Stimulated activated CD8-positive, alpha-beta memory T cell treated with anti-CD3 and anti-CD28 coated beads, Interleukin-2, amount 100 ng/mL, for 48 hours (primary cell): ENCODE measurements at places on chromosomes 3 and 15.

DNA sequence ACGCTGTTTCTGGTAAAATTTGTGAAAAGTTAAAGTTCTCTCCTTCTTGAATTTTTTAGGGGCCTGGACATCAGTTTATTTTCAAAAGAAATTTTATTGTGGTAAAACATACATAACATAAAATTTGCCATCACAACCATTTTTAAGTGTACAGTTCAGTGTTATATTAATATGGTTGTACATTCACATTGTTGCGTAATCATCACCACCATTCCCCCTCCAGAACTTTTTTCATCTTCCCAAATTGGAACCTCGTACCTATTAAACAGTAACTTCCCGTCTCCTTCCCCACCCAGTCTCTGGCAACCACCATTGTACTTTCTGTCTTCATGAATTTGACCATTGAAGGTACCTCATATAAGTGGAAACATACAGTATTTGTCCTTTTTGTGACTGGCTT is 23.0 kb upstream of the XRN1 start:
- DNase-seq, result no peak

DNA sequence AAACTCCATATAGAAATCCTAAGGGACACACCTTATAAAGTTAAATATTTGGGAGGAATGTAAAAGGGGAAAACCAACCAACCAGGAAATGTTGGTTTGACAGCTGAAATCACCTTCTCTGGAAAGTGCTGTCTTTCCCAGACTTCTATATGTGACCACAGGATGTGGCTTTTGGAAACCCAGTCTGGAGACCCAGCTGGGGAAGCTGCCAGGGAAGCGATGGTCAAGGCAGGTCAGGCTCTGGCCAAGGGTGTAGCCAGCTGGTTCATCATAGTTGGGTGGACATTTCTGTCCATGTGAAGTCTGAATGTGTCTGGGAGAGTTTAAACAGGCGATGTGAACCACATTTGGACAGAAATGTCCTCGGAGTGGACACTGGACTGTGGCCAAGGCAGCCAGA is 73.9 kb downstream of the ARNT2 start:
- no peak for DNase-seq

DNA sequence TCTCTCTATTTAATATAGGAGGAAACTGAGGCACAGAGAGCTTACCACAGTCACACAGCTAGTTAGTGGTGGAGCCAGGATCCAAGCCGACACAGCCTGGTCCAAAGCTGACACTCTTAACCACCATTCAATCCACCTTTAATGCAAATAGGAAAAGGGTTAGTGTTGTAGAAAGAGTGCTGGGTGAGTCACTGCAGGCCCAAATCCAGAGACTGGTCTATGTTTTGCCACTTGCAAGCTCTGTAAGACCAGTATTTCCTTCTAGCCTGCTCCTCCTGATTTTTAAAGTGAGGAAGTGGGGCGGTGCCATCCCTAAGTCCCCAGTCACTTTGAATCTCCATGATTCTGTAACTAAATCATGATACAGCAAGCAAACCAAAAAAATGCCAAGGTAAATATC is 111.0 kb downstream of the MECOM start:
- no peak for DNase-seq

DNA sequence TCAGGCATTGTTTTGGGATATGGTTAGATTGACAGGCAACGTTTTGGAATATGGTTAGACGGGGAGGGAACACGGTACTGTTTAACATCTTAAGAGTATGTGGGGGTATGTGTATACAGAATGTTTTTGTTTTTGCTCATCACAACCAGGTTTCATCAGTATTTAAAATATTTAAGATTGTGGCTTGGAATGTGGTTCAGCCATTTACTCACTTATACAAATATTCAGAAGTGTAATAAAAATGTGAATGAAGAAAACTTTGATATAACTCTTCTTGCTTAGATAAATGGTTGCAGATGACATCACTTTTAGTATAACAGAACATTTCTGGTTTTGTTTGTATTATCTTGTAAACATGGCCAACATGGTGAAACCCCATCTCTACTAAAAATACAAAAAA is 3.9 kb upstream of the PAK2 start:
- DNase-seq, result no peak

DNA sequence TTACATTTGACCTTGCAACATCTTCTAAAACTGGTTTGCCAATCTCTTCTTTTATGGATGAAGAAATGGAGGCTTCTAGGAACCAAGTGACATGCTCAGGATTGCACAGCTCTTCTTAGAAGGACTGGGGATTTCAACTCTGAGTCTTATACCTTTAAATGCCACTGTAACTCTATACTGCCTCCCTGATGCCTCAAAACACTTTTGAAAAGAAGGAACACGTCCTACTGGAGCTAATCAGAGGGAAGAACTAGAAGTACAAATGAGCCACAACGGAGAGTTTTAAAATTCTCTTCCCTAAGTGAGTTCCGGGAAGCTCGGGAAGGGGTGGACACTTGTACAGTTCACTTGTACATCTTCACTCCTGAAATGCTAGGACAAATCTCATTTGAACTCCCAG is 949 bp upstream of the MITF start:
- DNase-seq, result no peak

DNA sequence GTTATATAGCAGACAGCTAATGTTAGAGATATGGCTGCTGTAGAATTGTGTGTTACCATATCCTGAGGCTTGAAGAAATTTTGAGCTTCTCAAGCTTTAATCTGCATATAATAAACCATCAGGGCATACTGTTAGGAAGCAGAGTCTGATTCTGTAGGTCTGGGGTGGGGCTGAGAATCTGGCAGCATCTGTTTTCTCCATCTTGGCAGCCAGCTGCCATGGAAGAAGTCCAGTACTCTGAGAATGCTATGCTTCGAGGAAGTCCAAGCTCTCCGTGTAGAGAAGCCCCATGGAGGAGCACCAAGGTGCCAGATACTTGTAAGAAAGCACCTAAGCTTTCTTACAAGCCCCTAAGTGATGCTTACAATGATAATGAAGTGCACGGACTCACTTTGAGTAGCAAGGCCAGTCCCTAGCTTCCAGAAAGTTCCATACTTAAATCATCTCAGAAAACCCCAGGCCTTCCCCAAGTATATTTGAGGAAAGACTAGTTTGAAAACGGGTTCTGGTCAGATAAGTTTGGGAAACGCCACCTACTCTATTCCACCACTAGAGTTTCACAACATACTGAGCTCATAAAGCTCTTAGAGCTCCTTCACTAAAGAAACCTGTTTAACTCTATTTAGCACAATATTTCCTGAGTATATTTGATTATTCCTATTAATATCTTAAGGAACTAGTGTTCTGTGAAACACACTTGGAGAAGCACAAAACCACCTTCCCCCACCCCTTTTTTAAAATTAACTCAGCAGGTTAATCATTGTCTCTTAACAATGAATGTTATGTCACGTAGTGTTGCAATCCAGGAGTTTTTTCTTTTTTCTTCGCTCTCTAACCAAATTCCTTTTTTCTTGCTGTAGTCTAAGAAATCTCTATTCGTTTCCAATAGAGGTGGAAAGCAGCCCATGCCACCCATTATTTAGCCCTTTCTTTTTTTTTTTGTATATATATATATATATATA is 59.9 kb upstream of the RASGRP1 start:
- DNase-seq, result no peak

DNA sequence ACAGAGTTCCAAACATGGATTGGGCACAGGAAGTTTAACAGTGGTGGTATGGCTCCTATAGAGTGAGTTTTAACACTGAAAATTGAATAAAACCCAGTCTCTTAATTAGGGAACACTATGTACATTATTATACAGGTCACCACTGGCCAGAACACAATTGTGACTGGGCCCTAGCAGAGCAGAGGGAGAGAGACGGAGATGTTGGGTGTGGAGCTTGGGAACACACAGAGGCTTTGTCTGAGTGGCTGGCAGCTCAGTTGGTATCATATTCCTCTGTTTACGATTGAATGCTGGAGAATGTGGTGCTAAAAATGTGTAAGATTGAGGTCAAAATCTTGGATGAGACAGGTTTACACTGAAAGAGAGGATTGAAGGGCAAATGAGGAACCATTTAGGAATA is 6.8 kb upstream of the MOBP start:
- DNase-seq, result no peak

DNA sequence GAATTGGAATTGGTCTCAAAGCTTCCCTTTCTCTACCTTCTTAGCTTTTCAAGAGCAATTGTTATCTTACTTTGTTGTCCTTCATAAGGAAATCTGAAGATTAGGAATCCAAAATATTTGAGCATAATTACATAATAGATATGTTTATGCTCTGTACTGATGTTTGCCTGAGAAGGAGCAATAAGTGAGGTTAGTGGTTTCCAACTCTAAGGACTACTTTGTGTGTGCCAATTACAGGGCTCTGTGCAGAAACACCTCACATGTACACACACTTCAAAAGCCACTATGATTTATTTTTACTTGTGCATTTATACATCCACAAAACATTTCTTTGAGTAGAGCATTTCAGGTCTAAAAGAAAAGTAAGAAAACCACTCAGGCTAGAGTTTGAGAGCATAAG is 49.9 kb downstream of the MME start:
- no peak for DNase-seq

GRCh38 chr3:141355242-141355641 is 13.1 kb upstream of the ZBTB38 start:
- no peak for DNase-seq

- no peak for DNase-seq
These were observed 381.9 kb downstream of the ERC2 start for GRCh38 chr3:56086355-56086754.

GRCh38 chr3:132084982-132085381 is 50.2 kb upstream of the CPNE4 start:
- DNase-seq, result no peak

GRCh38 chr3:128322030-128323022 is 144.4 kb downstream of the DNAJB8 start:
- DNase-seq, result peak; percentile 13

DNA sequence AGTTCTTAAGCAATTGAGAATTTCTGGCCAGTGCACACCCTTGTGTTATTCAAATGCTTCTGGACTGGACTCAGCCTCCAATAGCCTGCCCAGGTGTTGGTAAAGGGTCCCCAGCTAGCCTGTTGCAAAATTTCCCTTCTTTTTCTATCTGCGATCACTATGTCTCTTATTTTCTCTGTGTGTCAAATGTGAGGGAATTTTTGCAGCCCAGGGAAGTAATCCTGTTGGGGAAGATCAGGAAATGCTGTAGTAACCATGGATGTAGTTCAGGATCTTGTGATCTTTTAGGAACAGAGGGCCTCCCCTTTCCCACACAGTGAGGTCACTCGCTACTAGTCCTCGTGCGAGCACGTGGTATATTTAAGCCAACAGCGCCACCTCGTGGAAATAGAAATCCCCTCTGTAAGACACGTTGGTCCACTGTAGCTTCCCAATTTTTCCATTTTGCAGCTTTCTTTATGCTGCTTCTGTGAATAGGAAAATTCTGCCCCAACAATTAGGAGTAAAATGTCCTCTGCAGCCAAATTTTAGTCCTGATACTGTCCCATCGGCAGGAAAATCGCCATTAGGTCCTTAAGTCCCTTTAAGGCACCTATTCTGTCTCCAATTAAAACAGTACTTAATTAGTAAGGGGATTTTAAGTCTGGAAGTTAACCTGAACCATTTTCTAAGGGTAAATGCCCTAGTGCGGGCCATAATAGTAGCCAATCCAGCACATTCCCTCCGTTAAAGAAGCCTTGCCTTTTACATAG is 4.0 kb upstream of the SMCO1 start:
- peak; percentile 46 for DNase-seq

DNA sequence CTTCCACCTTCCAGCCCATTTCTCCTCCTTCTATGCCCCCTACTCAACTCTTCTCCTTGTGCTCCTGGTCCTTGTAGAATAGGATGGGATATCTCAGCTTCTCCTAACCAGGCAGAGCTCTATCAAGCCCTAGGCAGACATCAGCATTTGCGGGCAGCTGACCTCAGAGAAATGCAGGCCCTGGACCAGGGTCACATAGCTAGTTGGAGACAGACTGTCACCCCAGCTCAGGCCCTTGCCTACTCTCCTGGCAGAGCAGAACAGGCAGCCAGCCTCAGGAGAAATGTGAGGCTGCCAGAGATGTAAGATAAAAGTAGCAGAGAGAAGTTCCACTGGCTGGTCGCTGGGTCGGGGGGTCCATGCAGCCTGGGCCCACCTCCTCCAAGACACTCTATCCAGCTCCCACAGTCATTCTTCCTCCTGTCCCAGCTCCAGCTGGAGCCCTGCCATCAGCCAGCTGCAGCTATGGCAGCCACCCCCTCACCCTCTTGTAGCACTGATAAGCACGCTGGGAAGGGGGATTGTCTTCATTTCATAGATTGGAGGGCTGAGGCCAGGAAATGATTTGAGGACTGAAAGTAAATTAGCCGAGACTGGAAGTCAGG is 4.0 kb downstream of the CYP8B1 start:
- no peak for DNase-seq

DNA sequence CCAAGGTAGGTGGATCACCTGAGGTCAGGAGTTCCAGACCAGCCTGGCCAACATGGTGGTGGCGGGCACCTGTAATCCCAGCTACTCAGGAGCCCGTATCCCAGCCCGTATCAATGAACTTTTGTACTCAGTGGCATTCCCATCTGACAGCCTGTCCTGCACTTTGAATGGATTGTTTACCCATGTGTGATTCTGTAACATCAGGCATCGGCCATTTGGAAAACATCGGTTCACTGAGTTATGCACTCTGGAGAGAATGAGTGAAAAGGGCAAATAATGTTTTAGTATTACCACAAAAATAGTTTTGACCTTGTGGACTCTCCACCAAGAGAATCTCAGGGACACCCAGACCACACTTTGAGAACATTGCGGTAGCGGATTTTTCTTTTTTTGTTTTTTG is 13.6 kb downstream of the KLHL25 start:
- DNase-seq, result no peak

DNA sequence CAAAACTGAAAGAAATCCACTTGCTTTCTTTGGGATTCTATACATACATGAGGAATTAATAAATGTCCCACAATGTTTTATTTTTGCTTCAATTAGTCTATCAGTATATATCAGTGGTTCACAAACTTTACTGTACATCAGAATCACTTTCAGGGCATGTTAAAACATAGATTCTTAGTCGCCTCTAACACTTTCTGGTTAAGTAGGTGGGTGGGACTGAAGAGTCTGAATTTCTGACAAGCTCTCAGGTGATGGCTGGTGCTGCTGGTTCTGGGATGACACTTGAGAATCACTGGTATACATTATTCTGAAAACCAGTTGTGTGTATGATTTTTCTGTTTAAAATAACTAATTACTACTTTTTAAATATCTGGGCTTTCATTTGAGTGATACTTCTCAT is 393.3 kb downstream of the TBC1D5 start:
- DNase-seq, result no peak

DNA sequence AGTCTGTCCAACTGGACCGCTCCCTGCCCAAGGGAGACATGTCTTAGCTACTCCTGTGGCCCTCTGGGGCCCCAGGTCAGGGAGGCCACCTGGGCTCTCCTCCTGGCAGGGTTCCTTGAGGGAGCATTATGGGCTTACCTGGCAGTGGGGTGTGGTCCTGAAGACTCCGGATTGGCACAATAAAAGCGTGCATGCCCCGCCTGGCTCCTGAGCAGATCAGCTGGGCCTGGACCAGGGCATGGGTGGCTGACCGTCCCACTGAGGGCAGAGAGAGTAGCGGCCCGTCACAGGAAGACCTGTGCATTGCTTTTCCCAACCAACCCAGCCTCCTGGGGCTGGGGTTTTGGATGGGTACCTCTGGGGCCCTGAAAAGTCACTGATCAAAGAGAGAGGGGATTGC is 5.4 kb downstream of the ACOX2 start:
- no peak for DNase-seq

- peak; percentile 69 for DNase-seq
These were observed 10.8 kb downstream of the FOXL2 start for GRCh38 chr3:138935863-138936740.

GRCh38 chr15:61031532-61031931 is 197.6 kb downstream of the RORA start:
- no peak for DNase-seq
